T-cell (primary cell): ENCODE measurements at places on chromosomes 6 and 20.

GRCh38 chr6:112061605-112062004 lies 7.7 kb downstream of the CCN6 start:
- no peak overlapping the region for H3K27ac ChIP-seq
- DNase-seq, result no peak
- no peaks in the 10 kb centered on the region for H3K27me3 ChIP-seq
- H3K4me1 ChIP-seq, result no peaks in the 10 kb centered on the region
- no peak overlapping the region for H3K4me3 ChIP-seq

DNA sequence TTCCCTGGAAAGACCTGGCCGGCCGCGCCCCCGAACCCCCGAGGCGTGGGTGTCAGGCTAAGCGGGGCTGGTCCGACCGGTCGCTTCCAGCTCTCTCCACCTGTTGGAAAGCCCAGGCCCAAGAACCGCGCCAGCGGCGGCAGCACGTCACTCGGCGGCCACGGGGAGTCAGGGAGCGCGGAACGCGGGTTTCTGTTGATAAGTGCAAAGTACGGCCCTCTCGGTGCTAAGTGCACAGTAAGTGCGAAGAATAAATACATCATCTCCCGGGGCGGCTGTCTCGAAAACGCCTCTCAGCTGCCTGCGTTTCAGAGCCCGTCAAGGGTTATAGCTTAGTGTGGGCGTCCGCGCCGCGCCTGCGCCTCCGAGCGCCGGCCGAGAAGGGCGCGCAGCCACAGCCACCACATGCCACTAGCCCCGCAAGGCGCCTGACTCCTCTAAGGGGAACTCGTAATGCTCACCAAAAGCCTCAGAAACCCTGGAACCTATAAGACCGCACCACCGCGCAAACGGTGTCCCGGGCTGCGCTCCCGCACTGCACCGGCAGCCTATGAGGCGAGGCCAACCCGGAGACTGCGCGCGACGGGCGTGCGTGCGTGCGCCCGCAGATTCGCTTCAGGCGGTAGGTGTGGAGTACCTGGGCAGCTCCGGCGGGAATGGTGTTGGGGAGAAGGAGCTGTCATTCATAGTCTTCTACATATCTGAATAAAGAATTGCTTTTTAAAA lies 9.2 kb upstream of the TBX18 start:
- H3K27ac ChIP-seq, result no peak overlapping the region
- no peak overlapping the region for H3K4me3 ChIP-seq
- H3K4me1 ChIP-seq, result no peaks in the 10 kb centered on the region
- peaks cover 19% of the 10 kb centered on the region for H3K27me3 ChIP-seq

DNA sequence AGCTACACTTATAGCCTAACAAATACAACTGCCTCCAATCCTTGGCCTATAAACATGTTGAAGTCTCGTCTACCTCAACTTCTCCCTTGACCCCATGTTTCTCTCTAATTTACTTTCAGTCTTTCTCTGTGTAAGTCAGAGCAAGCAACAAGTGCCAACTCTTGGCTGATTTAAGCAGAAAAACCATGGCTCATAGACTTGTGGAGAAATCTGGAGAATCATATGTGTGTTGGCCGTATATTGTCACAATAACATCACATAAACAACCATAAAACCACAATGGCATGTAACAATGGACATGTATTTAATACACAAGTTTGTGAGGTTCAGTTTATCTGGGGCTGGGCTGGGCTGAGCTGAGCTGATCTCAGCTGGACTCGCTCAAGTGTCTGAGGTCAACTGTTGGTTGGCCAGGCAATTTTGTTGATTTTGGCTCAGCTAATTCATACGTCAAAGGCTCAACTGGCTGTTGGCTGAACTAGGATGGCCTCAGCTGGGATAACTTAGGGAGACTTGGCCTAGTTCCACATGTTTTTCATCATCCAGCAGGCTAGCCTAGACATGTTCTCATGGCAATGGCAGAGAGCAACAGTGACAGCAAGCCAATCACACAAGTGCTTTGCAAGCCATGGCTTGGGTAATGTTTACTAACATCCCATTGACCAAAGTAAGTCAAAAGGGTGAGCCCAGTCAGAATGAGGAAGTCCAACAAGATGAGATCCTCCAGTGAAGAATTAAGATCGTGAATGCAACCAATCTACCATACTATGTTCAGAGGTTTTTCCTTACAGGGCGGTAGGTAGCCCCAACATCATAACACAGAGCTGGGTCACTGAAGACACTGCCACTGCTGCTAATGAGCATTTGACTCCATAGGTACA lies 12.9 kb upstream of the TBC1D22B start:
- no peaks in the 10 kb centered on the region for H3K36me3 ChIP-seq
- DNase-seq, result no peak
- no peak overlapping the region for H3K27ac ChIP-seq
- H3K4me1 ChIP-seq, result peaks cover 9% of the 10 kb centered on the region

DNA sequence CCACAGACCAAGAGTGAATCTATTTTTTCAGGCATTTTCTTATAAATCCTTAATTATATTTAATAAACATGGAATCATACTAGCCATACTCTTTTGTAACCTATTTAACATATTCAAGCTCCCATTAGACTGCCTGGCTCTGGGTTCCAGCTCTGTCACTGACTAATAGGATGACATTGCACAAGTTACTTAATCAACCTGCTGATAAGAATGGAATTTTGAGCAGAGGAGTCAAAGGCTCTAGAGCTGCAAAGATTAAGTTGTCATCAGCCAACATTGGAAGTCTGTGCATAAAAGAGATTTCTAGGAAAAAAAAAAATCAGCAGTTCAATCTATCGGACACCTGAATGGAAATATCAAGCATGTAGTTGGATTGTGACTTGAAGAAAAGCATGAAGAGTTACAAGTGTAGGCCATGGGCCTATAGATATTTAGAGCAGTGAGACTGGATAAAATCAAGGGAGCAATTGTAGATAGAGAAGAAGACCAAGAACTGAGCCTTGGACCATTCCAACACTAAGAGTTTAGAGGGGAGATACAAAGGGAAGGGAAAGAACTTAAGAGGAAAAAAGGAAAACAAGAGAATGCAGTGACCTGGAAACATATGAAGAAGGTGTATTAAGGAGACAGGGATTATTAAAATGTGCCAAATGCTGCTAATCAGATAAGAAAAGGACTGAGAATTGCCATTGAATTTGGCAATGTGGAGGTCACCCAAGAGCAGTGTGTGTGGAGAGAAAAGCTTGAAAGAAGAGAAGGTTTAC lies 11.0 kb upstream of the HINT3 start:
- H3K4me3 ChIP-seq, result no peak overlapping the region
- no peak overlapping the region for H3K27ac ChIP-seq
- no peaks in the 10 kb centered on the region for H3K36me3 ChIP-seq
- no peak for DNase-seq
- H3K4me1 ChIP-seq, result no peaks in the 10 kb centered on the region

DNA sequence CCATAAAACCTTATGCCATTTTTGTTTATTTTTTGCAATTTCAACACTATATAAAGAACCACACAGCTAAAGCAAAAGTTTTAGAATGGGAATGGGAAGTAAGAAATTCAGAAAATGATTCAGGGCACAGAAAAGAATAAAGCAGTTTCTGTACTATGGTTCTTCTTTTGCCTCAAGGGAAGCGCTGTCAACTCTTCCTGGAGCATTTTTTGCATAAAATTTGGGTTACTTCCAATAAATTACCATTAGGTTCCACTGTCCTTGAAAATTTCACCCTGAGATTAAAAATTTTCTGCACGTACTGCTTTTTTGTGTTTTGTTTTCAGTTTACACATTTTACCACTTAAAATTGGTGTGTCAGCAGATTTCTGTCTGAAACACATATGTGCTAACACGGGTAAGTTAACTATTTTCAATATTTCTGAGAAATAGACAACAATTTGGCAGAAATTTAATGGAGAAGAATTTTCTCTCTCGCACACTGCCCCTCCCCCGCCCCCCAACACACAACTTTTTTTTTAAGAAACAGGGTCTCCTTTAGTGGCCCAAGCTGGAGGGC lies 79.6 kb downstream of the ADAT2 start:
- DNase-seq, result no peak
- H3K4me1 ChIP-seq, result no peaks in the 10 kb centered on the region
- no peak overlapping the region for H3K4me3 ChIP-seq
- H3K27me3 ChIP-seq, result no peaks in the 10 kb centered on the region

DNA sequence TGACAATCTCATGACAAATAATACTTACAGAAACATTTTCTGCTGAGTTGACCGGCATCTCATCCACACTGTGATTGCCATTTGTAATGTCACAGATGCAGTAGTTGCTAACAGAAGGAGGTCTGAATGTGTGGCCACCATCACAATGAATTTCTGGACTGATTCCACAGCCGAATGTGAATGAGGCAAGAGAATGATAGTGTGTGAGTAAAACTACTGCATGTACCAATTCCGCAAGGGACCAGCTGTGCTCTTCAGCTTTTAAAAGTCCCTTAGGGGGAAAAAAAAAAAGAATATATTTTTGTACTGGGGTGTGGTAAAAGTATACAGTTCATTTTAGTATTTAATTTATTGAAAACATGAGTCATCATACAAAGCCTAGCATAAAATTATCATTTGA lies 96.2 kb downstream of the SESN1 start:
- H3K4me3 ChIP-seq, result no peak overlapping the region
- peaks cover 44% of the 10 kb centered on the region for H3K36me3 ChIP-seq
- H3K4me1 ChIP-seq, result no peaks in the 10 kb centered on the region
- DNase-seq, result no peak
- no peaks in the 10 kb centered on the region for H3K27me3 ChIP-seq

DNA sequence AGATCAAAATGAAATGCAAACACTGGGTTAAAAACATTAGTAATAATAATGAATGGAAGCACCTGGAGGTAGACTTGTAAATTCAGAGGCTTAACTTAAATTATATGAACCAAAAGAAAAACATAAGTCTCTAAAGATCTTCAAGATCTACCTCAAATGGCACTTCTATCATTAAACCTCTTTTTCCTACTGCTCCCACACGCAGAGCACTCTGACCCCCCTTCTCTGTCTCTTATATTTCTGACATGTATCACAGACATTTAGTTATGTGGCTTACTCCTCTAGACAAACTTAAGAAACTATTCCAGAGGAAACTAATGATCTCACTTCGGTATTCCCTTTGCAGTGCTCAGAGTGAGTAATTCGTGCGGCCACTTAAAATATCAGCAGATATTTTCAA lies 1.1 kb downstream of the TBC1D32 start:
- no peak overlapping the region for H3K4me3 ChIP-seq
- H3K27me3 ChIP-seq, result no peaks in the 10 kb centered on the region
- peaks cover 5% of the 10 kb centered on the region for H3K4me1 ChIP-seq
- no peak overlapping the region for H3K27ac ChIP-seq
- H3K36me3 ChIP-seq, result no peaks in the 10 kb centered on the region

DNA sequence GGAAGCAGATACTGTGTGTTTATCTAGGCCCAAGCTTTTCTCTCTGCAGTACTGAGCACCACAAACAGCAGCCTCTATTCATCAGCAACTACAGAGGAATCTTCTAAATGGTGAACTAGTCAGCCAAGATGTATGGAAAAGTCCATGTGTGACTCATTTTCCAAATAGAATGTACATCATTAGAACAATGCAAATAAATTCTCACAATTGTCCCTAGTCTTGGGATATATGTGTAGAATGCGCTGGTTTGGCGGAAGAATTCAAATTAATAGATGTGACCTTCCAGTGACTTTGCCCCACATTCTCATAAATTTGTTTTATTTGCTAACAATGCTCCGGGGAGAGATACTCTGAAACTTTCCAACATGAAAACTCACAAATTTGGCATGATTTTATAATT lies 436.2 kb downstream of the CBLN4 start:
- H3K4me3 ChIP-seq, result no peak overlapping the region
- H3K27ac ChIP-seq, result no peak overlapping the region
- no peaks in the 10 kb centered on the region for H3K4me1 ChIP-seq
- no peaks in the 10 kb centered on the region for H3K36me3 ChIP-seq
- H3K27me3 ChIP-seq, result no peaks in the 10 kb centered on the region
- DNase-seq, result no peak

- H3K27ac ChIP-seq, result no peak overlapping the region
- H3K36me3 ChIP-seq, result no peaks in the 10 kb centered on the region
- DNase-seq, result no peak
- no peak overlapping the region for H3K4me3 ChIP-seq
- H3K4me1 ChIP-seq, result no peaks in the 10 kb centered on the region
- H3K27me3 ChIP-seq, result peaks cover 5% of the 10 kb centered on the region
These were observed 8.5 kb downstream of the SCGN start for GRCh38 chr6:25660512-25660911.

- H3K36me3 ChIP-seq, result no peaks in the 10 kb centered on the region
- H3K27ac ChIP-seq, result no peak overlapping the region
- H3K4me1 ChIP-seq, result no peaks in the 10 kb centered on the region
- DNase-seq, result no peak
These were observed 13.6 kb downstream of the BNIP5 start for GRCh38 chr6:36323062-36323461.

DNA sequence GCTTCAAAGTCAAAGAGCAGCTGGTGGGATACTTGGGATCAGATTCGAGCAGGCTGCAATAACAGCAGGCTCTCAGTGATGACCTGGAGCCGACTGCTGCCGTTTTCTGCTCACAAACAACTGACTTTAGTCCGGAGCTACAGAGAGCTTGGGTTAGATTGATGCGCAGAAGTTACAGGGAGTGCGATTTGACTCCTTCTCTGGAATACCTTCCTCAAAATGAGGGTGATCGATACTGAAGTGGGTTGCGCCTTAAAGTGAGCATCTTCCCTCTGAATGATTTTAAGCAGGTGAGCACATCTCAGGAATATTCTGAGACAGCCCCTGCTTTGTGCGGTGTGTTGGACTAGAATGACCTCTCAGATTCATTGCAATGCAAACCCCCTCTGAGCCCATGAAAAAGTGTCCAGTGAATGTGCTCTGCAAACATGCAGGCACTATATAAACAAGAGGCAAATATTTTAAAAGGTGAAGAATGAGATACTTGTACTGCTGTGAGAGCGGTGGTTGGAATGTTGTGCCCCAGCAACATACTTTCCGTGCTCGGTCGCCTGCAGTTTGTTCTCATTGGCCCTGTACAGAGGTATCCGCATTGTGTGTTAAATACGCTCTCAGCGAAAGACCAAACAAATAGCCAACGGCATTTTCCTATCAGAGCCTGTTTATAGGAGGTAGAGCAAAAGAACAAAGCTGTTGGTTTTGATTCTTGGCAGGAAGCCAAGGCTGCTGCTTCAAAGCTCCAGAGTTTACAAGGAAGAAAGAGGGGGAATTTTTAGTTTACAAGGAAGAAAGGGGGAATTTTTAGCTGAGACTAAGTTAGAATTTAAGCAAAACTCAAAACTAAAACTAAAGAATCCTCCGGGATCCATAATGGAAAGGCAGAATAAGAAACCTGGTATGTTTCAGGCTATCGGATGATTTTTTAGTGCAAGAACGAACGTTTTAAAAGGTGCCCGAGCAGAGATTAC lies 67.7 kb downstream of the PHACTR2 start:
- no peak for DNase-seq
- H3K36me3 ChIP-seq, result no peaks in the 10 kb centered on the region
- no peaks in the 10 kb centered on the region for H3K4me1 ChIP-seq
- no peak overlapping the region for H3K4me3 ChIP-seq

- no peak overlapping the region for H3K4me3 ChIP-seq
- H3K27ac ChIP-seq, result no peak overlapping the region
- no peak for DNase-seq
- H3K27me3 ChIP-seq, result no peaks in the 10 kb centered on the region
These were observed 35.2 kb downstream of the SPATA2 start for GRCh38 chr20:49880177-49880576.
